H9 (cell line): ENCODE measurements at places on chromosomes 12 and 14. TPM values are rescaled to one million over a fixed set of nuclear protein-coding genes. Genes with fewer than 3 reads are reported as not detected.

DNA sequence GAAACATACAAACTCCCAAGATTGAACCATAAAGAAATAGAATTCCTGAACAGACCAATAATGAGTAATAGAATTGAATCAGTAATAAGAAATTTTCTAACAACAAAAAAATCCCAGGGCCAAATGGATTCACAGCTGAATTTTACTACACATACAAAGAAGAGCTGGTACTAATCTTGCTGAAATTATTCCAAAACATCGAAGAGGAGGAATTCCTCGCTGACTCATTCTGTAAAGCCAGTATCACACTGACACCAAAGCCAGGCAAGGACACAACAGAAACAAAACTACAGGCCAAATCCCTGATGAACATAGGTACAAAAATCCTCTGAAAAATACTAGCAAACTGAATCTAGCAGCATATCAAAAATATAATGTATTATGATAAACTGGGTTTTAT, 367.8 kb upstream of the CLEC14A start:
- no peak for DNase-seq

- DNase-seq: peak; percentile 92
Measured at GRCh38 chr12:113092607-113093408, 36.3 kb downstream of the DTX1 start.

GRCh38 chr12:17134315-17134714, 528.4 kb upstream of the LMO3 start:
- no peak for DNase-seq

- peak; percentile 80 for DNase-seq
Measured at GRCh38 chr14:23154964-23155587, 28.4 kb downstream of the SLC7A8 start.

- DNase-seq: peak; percentile 38
Measured at GRCh38 chr12:47033081-47033480, 46.3 kb upstream of the PCED1B start.

DNA sequence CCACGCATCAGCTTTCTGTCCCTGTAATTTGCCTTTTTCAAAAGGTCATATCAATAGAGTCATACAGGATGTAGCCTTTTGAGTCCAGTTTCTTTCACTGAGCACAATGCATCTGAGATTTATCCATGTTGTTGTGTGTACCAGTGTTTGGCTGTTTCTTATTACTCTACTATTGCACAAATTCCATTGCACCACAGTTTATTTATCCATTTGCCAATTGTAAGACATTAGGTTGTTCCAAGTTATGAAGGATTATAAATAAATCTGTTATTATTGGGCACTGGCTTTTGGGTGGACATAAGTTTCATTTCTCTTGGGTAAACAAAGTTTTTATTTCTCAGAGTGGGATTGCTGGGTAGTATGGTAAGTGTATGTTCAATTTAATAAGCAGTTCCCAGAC, 68.3 kb upstream of the TBPL2 start:
- DNase-seq: no peak

DNA sequence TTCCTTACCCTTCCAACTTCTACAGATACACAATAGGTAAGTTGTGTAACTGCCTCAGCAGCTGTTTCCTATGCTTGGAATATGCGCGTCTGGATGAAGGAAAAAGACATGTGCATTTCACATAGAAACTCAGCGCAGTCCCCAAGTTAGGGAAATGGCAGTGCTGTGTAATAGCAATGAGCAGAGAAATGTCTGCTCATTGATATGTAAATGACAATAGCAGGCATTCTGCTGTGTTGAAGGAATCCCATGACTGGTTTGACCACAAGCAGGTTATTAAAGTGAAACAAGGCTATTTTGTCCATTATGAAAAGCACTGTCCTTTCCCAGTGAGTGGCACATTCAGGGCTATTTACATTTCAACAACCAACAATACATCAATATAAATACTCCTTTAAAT, 106.6 kb downstream of the BTG1 start:
- DNase-seq: no peak

GRCh38 chr12:70456953-70457352, 90.9 kb downstream of the KCNMB4 start:
- DNase-seq: no peak

PPP1R1A gene
- 4.3 and 8.5 TPM in 2 replicates for total RNA-seq

FOXN4 gene
- total RNA-seq: 0.29 and 0.39 TPM in 2 replicates

KRT80 gene
- total RNA-seq: 0.07 TPM in 1 of 2 replicates, not detected in the other

NFATC4 gene
- 43.0 and 46.4 TPM in 2 replicates for total RNA-seq

LTBP2 gene
- total RNA-seq: 0.75 and 0.77 TPM in 2 replicates

CDH24 gene
- total RNA-seq: 16.7 and 16.9 TPM in 2 replicates
